AG10803 (cell line): ENCODE measurements at places on chromosomes 6 and 20.

DNA sequence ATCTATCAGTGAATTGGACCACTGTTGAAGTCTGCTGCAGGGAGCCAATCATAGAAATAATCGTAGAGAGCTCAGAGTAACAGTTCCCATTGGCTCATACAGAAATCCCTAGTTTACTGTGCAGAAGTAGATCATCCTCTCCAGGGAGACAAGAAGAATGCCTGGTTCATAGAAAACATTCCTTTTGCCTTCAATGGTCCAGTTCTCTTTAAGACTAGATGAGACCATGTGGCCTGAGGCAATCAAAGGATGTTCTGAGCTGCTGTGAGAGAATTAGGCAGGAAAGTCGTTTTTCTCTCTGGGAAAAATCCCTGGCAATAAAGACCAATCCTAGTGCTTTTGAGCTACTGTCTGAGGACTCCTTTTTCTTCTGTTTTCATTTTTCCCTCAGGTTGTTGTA, 208.4 kb downstream of the CENPW start:
- DNase-seq, result peak; percentile 21

- DNase-seq, result peak; percentile 59
These were observed 667.9 kb downstream of the EPM2A start for GRCh38 chr6:145067430-145067829.

- DNase-seq, result peak; percentile 91
These were observed 23.9 kb upstream of the YWHAB start for GRCh38 chr20:44861531-44862006.

GRCh38 chr6:106546691-106547414, 82.4 kb downstream of the RTN4IP1 start:
- DNase-seq, result peak; percentile 73

- DNase-seq, result peak; percentile 85
These were observed 486.1 kb upstream of the BTBD3 start for GRCh38 chr20:11431621-11432020.
